H1 (cell line): ENCODE measurements at places on chromosomes 1 and 21. TPM values are rescaled to one million over a fixed set of nuclear protein-coding genes. Genes with fewer than 3 reads are reported as not detected.

DNA sequence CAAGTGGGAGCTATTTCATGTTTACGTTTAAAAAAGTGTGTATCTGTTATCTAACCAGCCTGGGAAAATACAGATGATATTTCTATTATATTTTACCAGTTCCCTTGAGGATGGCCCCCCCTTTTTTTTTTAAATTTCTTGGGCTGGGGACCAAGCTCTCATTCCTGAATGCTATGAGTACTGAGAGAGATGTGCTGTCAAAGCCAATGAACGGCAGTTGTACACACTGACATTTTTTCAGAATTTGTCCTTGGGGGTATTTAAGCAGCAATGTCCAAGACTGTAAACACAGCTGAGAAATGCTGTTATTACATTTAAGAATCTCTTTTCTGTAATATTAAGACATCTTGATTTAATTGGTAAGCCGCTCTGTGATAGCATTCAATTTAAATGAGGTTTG, 177.9 kb downstream of the ST6GALNAC3 start:
- DNase-seq, result no peak

GFI1 gene
- 0.17 and 0.19 TPM in 2 replicates for total RNA-seq

GSTM1 gene
- total RNA-seq, result 16.5 and 16.7 TPM in 2 replicates

DNA sequence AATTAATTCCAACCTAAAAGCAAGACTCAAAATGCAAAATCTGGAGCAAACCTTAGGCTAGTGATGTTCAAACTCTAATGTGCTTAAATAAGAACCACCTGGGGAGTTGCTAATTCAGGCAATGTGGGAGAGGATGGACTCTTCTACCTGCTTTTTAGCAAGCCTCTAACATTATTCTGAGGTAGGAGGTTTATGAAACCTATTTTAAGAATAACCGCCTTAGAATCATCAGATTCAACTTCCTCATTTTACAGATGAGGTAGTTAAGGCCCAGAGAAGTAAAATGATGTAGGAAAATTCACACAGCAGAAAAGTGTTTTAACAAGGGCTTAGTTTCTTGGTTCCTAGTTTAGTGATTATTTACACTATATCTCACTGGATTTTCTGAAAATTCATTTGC, 8.6 kb upstream of the NTNG1 start:
- no peak for DNase-seq

GPR153 gene
- 5.7 and 6.1 TPM in 2 replicates for total RNA-seq

ARTN gene
- 22.7 and 23.3 TPM in 2 replicates for total RNA-seq

DNA sequence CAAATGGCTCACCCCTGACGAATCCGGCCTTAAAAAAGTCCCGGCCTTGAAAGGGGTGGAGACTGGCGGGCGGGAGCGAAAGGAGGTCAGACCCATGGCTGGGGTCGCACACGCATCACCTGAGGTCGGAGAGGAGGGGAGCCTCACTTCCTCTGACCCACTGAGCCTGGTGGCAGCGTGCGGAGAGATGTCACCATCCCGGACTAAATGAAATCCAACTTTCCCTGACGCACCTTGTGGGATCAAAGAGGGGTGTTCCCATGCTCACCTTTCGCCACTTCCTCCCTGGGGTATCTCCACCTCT, 709 bp upstream of the SLC41A1 start:
- DNase-seq, result no peak

ZNF593 gene
- total RNA-seq, result 38.2 and 40.2 TPM in 2 replicates

- no peak for DNase-seq
Observed at GRCh38 chr21:15592271-15592860, 137.4 kb upstream of the USP25 start.
